ENCODE measurements at places on chromosomes 3 and 15. TPM values are rescaled to one million over a fixed set of nuclear protein-coding genes. Genes with fewer than 3 reads are reported as not detected.

ZBBX gene
- total RNA-seq = not detected

AP3B2 gene
- total RNA-seq = under 0.01 TPM

LINGO1 gene
- total RNA-seq = under 0.01 TPM

OSTN gene
- total RNA-seq = not detected

NR2E3 gene
- total RNA-seq = 0.20 TPM

ITPKA gene
- total RNA-seq = 1.1 TPM

RBPMS2 gene
- total RNA-seq = under 0.01 TPM

DNAH12 gene
- total RNA-seq = under 0.01 TPM

CNTN3 gene
- total RNA-seq = 0.78 TPM

RRP9 gene
- total RNA-seq = 35.3 TPM

ADCY5 gene
- under 0.01 TPM for total RNA-seq

LTK gene
- 0.20 TPM for total RNA-seq

ALS2CL gene
- 0.37 TPM for total RNA-seq

NEO1 gene
- 11.8 TPM for total RNA-seq

GOLGA8J gene
- total RNA-seq = not detected

PDE8A gene
- total RNA-seq = 19.8 TPM

STRIT1 gene
- total RNA-seq = not detected

A4GNT gene
- not detected for total RNA-seq

NUSAP1 gene
- 60.6 TPM for total RNA-seq

PLA2G4E gene
- not detected for total RNA-seq

STX19 gene
- not detected for total RNA-seq

GOLGA6L26 gene
- total RNA-seq = not detected

FILIP1L gene
- 19.1 TPM for total RNA-seq

Data from subcutaneous preadipocyte (primary cell).